Heart left ventricle (tissue), 16 donors: ENCODE measurements at places on chromosomes 2 and 18. TPM values are rescaled to one million over a fixed set of nuclear protein-coding genes. Genes with fewer than 3 reads are reported as not detected.
A peak's percentile ranks its signal among the peaks of the same experiment; 100 is the strongest.

DNA sequence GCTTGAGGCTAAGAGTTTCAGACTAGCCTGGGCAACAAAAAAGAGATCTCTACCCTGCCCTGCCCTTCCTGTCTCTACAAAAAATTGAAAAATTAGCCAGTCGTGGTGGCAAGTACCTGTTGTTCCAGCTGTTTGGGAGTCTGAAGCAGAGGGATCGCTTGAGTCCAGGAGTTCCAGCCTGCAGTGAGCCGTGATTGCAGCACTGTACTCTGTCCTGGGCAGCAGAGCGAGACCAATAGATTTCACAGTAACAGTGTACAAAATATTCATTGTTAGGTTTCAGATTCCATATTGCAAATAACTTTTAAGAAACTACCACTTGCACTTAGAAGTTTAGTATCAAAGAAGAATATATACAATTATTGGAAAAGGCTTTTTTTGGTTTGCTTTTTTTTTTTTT, 54.3 kb downstream of the B3GNT2 start:
- H3K27me3 ChIP-seq = no peaks in the 10 kb centered on the region
- no peaks in the 10 kb centered on the region for H3K4me1 ChIP-seq
- no peak overlapping the region for H3K4me3 ChIP-seq
- no peak overlapping the region for H3K27ac ChIP-seq
- no peak for DNase-seq

The AQP12A gene
- total RNA-seq = not detected

GRCh38 chr2:230658877-230659652, 53.6 kb upstream of the CAB39 start:
- DNase-seq = no peak
- H3K27me3 ChIP-seq = no peaks in the 10 kb centered on the region
- no peaks in the 10 kb centered on the region for H3K36me3 ChIP-seq
- H3K4me1 ChIP-seq = peaks cover 7% of the 10 kb centered on the region

DNA sequence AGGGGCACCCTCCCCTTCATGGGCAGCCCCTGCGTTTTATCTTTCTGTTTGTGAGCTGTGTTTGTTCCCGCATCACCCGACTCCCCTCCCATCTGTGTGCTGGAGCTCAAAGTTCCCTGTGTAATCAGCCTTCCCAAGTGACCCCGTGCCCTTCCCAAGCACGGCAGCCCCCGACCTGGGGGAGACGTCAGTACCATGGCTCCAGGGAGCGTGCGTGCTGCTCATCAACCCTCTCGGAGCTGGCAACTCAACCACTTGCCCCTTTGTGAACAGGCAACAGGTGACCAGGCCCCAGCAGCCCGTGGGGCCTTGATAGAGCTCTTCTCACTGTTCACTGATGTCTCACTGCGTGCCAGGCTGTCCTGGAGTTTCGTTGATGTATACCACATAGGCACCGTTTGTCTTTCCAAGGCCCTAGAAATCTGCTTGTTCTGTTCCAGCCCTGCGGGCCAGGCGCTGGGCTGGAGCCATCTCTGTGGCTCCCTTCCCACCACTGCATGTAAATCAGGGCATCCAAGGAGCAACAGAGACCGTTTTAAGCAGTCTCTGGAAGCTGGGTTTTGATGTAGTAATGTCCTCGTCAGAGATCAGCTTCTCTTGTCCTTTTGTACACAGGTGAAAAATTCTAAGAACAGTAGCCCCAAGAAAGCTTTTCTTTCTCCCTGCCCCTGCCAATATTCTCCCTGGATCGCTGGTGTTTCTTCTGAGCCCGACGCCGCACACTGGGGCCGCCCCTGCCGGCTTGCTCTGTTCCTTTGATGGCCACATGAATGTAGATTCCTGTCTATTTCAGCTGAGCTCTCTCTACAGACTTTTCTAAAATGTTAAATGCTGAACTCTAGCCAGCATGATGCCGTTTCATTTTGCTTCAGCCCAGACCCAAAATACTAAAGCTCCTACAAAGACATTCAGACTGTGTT, 107.0 kb upstream of the PTPRM start:
- no peaks in the 10 kb centered on the region for H3K27me3 ChIP-seq
- H3K4me3 ChIP-seq = peak overlapping the region; percentile 27
- H3K27ac ChIP-seq = peak overlapping the region; percentile 45
- H3K36me3 ChIP-seq = no peaks in the 10 kb centered on the region

DNA sequence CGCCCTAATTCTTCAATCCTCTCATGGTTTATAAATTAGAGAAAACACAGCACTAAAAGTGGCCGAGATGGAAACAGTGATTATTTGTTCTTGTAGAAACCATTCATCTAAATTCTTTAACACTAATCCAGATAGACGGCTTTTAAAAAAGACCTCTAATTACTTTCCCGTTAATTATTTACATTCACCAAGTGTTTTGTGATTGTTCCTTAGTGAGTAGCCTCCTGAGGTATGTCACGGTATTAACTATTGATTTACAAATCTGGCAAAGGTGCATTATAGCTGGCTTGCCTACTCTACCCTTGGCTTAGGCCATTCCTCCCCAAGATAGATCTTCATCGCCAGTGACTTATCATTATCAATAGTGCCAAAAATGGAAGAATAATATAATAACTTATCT, 436.4 kb upstream of the ST6GAL2 start:
- H3K27ac ChIP-seq = no peak overlapping the region
- no peak for DNase-seq
- H3K4me1 ChIP-seq = peaks cover 13% of the 10 kb centered on the region
- H3K4me3 ChIP-seq = no peak overlapping the region
- no peaks in the 10 kb centered on the region for H3K27me3 ChIP-seq

DNA sequence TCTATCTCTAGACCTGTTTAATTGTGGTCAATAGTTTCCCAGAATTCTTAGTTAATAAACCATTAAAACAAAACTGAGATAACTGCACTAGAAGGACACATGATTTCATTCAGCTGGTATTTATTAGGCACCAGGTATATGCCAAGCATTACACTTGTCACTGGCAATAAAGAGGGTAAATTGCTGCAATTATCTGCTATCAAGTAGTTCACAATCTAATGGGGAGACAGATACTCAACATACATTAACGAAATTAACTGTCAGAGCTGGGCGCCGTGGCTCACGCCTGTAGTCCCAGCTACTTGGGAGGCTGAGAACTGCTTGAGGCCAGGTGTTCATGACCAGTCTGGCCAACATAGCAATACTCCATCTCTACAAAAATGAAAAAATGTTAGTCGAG, 71.7 kb upstream of the WIPF1 start:
- peaks cover 7% of the 10 kb centered on the region for H3K36me3 ChIP-seq
- no peak overlapping the region for H3K27ac ChIP-seq
- no peak overlapping the region for H3K4me3 ChIP-seq
- no peaks in the 10 kb centered on the region for H3K27me3 ChIP-seq

DNA sequence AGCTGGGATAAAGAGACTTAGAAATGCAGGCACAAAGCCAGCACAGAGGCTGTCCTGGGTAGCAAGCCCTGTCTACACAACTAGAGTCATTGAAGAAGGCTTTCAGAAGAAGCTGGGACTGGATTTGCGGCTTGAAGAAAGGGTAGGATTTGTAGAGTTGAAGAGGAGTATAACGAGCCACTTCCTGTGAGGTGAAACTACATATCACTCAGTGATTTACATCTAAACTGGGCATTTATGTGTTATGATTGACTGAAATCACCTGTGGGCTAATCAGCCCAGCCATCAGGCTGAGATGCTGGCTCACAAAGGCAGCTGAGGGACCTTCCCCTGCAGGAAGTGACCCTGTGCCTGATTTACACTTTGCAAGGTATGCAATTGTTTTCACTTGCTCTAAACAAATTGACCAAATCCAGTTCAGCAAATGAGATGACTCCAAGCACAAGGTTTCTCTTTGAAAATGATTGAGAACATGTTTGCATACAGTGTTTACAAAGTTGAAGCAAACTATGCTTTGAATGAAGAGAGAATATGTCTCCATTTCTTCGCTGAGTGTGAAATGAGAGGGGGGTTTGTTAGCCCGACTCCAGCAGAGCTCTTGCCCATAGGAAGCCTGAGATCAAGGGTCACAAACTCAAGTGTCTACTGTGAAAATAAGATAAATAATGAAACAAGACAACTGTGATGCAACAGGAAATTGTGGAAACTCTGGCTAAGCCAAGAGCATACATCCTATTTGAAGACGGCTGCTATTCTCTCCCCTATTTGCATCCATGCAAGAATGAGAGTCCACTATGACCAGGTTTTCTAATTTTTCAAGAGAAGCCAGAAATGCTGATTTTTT, 69.3 kb upstream of the HK2 start:
- H3K4me1 ChIP-seq = peaks cover 2% of the 10 kb centered on the region
- DNase-seq = no peak
- H3K4me3 ChIP-seq = no peak overlapping the region
- no peaks in the 10 kb centered on the region for H3K36me3 ChIP-seq

The MAPRE2 gene
- total RNA-seq = 139 TPM

GRCh38 chr2:241906826-241907570, 37.5 kb downstream of the RTP5 start:
- no peak for DNase-seq
- no peaks in the 10 kb centered on the region for H3K27me3 ChIP-seq
- H3K27ac ChIP-seq = no peak overlapping the region
- H3K4me3 ChIP-seq = no peak overlapping the region

DNA sequence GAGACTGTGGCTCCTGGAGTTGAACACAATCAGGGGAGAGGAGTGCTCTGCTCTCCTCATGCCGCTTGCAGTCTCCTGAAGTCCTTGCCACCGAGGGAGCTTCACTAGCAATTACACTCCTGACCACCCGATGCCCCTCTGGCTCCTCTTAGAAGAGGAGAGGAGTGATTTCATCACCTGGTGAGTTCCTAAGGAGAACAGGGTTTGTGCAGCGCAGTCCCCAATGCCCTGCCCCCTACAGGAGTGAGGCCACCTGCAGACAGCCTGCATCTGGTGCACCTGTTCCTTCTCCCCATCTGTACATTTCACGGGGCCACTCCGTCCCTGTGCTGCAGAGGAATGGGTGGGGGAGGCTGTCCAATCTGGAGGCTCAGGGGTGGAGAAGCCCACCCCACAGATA, 267.2 kb downstream of the HRH4 start:
- H3K27ac ChIP-seq = no peak overlapping the region
- no peak for DNase-seq
- H3K27me3 ChIP-seq = no peaks in the 10 kb centered on the region
- no peaks in the 10 kb centered on the region for H3K36me3 ChIP-seq

DNA sequence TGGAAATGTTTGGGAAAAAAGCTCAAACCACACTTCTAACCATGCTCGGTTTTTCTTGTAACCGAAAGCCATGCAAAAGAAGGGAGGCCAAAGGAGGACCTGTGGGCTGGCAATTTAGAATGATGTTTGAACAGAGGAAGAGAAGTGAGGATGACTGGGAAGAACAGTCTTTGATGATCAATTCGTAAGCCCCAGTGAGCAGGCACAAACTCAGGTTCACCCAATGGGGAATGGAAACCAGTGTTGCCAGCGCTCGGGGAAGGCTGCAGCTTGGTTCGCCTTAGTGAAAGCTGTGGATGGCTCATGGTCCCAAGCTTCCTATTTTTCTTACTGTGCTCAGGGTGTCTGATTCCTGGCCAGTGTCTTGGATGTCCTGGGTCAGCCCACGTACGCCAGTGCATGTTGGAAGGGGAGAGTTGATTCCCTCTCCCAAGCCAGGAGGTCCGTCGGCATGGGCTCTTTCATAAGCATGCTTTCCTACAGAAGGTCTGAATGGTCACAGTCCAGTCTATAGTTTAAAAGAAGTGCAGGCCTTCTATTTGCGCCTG, 79.2 kb downstream of the VAPA start:
- H3K27ac ChIP-seq = peak overlapping the region; percentile 59
- no peaks in the 10 kb centered on the region for H3K27me3 ChIP-seq
- no peak overlapping the region for H3K4me3 ChIP-seq
- no peaks in the 10 kb centered on the region for H3K4me1 ChIP-seq

GRCh38 chr2:50556934-50557575, 474.9 kb downstream of the NRXN1 start:
- H3K4me3 ChIP-seq = no peak overlapping the region
- no peak overlapping the region for H3K27ac ChIP-seq
- no peaks in the 10 kb centered on the region for H3K27me3 ChIP-seq
- DNase-seq = no peak

GRCh38 chr18:44630118-44630517, 50.6 kb upstream of the SETBP1 start:
- no peak for DNase-seq
- H3K27me3 ChIP-seq = no peaks in the 10 kb centered on the region
- no peak overlapping the region for H3K4me3 ChIP-seq
- no peaks in the 10 kb centered on the region for H3K36me3 ChIP-seq
- no peaks in the 10 kb centered on the region for H3K4me1 ChIP-seq
- no peak overlapping the region for H3K27ac ChIP-seq

- H3K4me1 ChIP-seq = peaks cover 8% of the 10 kb centered on the region
- DNase-seq = no peak
Observed at GRCh38 chr2:68423966-68424650, 43.0 kb downstream of the FBXO48 start.

DNA sequence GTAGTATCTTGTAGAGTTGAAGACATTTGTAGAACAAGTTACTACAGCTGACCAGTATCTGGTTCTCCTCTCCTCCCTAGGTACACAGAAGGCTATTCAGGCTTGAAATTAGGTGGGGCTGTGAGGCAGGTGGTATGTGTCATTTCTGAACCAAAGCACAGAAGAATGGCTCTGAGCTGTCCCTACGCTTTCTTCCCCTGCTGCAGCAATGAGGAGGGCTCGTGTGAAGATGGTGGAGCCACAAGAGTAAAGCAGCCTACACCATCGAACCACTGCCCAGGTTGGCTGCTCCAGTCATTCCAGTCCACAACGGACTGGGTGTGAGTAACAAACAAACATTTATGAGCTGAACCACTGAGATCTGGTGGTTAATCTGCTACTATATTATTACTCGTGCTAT, 148.9 kb downstream of the DTNB start:
- H3K27ac ChIP-seq = no peak overlapping the region
- H3K27me3 ChIP-seq = no peaks in the 10 kb centered on the region
- no peak overlapping the region for H3K4me3 ChIP-seq
- no peaks in the 10 kb centered on the region for H3K36me3 ChIP-seq
- H3K4me1 ChIP-seq = no peaks in the 10 kb centered on the region
